ENCODE measurements at places on chromosomes 2 and 18. TPM values are rescaled to one million over a fixed set of nuclear protein-coding genes. Genes with fewer than 3 reads are reported as not detected.
A peak's percentile ranks its signal among the peaks of the same experiment; 100 is the strongest.

DNA sequence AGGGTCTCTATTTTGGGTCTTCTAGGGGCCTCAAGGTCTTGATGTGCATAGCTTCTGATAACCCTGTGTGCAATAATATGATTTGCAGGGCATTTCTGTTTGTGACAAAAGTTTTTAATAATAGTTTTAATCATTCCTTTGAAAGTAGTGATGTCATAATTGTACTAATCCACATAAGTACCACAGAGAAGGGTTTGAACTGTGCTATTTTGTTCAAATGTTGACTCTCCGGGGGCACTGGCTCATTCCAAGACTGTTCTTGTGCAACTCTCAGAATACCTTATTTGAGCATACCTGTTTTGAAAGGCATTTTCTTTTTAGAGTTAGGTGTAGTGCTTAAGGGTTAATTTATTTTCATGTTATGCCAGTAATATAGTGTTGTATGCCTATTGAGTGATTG lies 41.6 kb downstream of the PLEKHB2 start:
- DNase-seq: no peak

- DNase-seq: no peak
Observed at GRCh38 chr2:152920846-152921245, 202.4 kb downstream of the ARL6IP6 start.

- no peak for DNase-seq
Observed at GRCh38 chr2:97788986-97789644, 75.7 kb downstream of the ZAP70 start.

DNA sequence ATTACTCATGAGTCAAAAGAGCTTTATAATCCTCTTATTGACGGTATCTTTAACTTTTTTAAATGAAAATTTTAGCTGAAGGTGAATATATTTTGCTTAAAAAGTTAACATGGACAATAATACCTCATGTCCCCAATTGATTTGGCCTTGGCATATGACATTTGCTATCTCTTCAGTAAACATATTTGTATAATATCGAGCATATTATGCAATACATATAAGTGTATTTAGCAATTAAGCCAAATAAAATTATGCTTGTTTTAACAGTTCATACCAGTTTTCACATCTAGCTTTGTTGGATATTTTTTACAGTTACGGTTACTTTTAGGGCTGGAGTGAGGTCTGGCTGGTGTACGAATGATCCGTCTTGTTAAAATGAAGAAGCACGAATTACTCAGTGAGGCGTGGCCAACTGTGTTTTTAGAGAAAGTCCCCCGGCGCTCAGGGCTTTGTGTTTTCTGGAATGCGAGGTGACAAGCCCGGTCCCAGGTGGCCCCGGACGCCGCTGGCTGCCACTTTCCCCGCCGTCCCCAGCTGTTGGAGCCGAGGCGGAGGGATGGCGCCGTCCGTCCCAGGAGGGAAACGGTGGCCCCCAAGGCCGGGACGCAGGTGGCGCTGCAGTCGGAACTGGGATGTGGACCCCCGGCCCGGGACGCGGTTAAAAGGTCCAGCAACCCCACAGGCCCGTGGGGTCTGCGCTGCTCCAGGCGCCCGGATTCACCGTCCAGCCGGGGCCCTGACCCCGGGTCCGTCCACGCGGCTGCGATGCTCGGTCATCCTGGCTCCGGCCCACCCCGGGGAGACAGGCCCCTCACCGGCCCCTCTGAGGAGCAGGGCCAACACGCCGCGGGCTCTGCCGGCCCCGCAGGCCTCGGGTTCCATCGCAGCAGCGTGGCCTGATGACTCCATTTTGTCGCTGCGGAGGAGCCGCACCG lies 41.3 kb downstream of the TMEM18 start:
- no peak for DNase-seq

- peak; percentile 18 for DNase-seq
Observed at GRCh38 chr2:44560352-44560751, 198.6 kb downstream of the CAMKMT start.

GRCh38 chr2:8312861-8313830 lies 368.7 kb upstream of the ID2 start:
- no peak for DNase-seq

DNA sequence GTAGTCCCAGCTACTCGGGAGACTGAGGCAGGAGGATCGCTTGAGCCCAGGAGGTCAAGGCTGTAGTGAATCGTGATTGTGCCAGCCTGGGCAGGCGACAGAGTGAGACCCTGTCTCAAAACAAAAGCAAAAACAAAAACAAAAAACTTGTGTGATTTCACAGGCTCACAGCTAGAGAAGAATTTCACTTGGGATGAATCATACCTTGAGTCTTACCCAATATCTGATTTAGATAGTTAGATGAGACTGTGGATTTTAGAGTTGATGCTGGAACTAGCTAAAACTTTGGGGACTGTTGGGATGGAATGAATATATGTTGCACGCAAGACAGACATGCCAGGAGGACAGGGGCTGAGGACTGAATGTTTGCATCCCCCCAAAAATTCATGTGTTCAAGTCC lies 4.4 kb downstream of the ANKRD29 start:
- DNase-seq: no peak

GRCh38 chr2:65605058-65605742 lies 172.8 kb upstream of the SPRED2 start:
- no peak for DNase-seq

GRCh38 chr2:39902103-39902502 lies 123.0 kb upstream of the THUMPD2 start:
- DNase-seq: no peak

DNA sequence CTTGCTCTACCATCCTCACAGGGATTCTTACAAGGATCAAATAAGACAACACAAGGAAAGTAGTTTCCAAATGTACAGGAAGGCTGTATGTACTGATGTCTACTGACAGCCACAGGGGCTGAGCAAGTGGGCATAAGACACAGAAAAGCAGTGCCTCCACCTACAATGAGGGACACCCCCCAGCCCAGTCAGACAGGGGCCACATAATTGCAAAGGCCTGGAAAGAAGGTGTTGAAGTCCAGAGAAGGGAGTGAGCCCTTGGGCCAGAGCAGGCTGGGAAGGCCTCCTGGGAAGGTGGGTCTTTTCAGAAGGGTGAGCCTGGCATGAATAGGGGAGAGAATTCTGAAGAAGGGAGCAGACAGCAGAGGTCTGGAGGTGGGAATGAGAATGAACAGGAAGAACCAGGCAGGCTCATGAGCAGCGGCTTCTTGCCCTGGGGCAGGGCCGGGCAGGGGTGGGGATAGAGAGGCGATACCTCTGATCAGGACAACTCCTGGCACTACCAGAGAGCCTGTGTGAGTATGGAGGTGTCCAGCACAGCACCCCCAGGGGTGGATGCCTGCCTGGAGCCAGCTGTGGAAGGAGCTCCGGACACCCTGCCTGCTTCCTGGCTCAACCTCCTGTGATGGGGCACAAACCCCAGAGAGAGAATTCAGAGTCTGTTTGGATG lies 30.1 kb downstream of the HS1BP3 start:
- DNase-seq: no peak

DNA sequence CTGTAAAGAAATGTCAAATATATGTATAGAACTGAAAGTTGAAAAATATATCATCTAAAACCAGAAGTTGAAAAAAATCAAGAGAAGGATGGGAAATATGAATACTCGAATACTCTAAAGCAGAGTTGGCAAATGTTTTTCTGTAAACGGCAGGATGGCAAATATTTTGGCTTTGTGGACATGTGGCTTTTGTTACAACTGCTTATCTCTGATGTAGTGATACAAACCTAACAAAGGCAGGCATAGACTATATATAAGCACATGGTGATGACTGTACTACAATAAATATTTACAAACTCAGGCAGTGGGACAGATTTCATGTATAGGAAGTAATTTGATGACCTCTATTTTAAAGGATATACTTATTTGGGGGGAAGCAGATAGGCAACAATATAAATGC lies 224.6 kb upstream of the LRRTM4 start:
- DNase-seq: no peak

DNA sequence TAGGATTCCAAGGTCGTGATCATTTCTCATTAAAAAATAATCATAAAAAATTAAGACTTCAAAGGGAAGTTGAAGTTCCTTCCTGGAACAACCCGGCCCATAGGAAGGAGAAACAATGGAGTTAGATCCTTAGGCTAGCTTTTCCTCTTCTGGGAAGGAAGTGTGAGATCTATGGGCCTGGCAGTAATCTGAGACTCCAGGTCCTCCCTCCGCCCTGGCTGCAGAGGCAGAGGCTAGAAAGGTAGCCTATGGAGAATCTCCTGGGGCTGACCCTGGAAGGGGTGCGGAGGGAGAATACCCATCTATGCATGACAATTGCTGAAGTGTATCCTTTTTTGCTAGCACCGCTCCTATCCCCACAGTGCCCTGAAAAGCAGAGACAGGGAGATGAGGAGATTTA lies 37.9 kb downstream of the TRIB2 start:
- peak; percentile 46 for DNase-seq

Gene UGT1A4
- not detected for total RNA-seq

Gene C2orf81
- total RNA-seq: 3.6 TPM

Gene STON1
- total RNA-seq: 13.4 TPM

Gene IL1R2
- not detected for total RNA-seq

All from WTC11 (cell line).